ENCODE measurements at places on chromosomes 4 and X. TPM values are rescaled to one million over a fixed set of nuclear protein-coding genes. Genes with fewer than 3 reads are reported as not detected.

The SRPX gene
- polyA plus RNA-seq = 333 TPM

The GPC3 gene
- polyA plus RNA-seq = 22.1 TPM

The PIN4 gene
- 19.1 TPM for polyA plus RNA-seq

The WAS gene
- 6.1 TPM for polyA plus RNA-seq

The HSD17B13 gene
- polyA plus RNA-seq = 1.1 TPM

The NUP62CL gene
- polyA plus RNA-seq = 0.58 TPM

The FAT1 gene
- polyA plus RNA-seq = 40.8 TPM

The PNCK gene
- polyA plus RNA-seq = 73.7 TPM

The MXRA5 gene
- polyA plus RNA-seq = 9.4 TPM

The TBL1X gene
- 26.1 TPM for polyA plus RNA-seq

The HHIP gene
- 9.1 TPM for polyA plus RNA-seq

The CWH43 gene
- polyA plus RNA-seq = 1.2 TPM

The DGKQ gene
- 10.0 TPM for polyA plus RNA-seq

The MAGEC1 gene
- not detected for polyA plus RNA-seq

The PSAPL1 gene
- polyA plus RNA-seq = not detected

The VCX3B gene
- polyA plus RNA-seq = not detected

GRCh38 chr4:90889171-90889570 lies 762.0 kb downstream of the CCSER1 start:
- DNase-seq = no peak

- no peak for DNase-seq
Observed at GRCh38 chr4:114026447-114026846, 47.0 kb upstream of the ARSJ start.

- no peak for DNase-seq
Observed at GRCh38 chrX:50716706-50717105, 97.3 kb downstream of the SHROOM4 start.

DNA sequence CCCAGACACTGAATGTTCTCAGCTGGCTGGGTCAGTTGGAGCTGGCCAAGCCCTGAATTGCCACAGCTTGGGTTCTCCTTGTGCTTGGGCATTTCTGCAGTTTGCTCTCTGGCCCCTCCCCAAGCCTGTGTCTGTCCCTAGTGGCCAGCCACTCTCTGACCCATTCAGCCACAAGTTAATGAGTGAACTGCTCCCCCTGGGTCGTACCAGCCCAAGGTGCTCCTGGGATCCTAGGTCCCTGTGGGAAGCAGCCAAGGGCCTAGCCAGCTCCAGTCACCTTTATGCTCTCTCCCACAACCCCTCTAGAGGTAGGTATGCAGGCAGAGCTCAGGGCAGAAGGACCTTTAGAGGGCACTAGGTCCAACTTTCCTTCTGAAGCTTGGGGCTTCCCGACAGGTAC lies 51.5 kb downstream of the STARD8 start:
- DNase-seq = no peak

GRCh38 chr4:159048166-159048886 lies 54.6 kb upstream of the RAPGEF2 start:
- peak; percentile 47 for DNase-seq

DNA sequence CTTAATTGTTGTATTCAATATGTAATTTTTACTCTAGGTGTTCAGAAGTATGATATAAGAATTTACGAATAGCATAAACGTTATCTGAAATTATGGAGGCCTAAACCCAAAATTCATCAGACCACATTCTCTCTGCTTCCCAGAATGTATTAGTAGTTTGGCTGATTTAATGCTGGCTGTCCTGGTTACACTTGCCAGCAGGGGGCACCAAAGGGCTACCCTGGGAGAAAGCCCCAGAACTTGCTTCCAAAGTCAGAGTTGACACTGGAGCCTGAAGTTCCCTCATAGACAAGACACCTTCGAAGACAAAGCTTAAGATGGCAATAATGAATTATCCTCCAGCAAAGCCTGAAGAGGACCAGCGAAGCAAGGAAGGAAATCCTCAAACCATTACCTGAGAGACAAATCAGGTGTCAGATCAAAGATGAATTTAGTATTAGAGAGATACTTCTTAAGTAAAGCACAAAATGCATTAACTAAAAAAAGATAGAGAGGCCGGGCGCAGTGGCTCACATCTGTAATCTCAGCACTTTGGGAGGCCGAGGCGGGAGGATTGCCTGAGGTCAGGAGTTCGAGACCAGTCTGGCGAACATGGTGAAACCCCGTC lies 11.3 kb upstream of the ANOS1 start:
- DNase-seq = no peak

- no peak for DNase-seq
Observed at GRCh38 chrX:23046443-23046842, 46.7 kb downstream of the DDX53 start.

GRCh38 chrX:136495043-136495442 lies 2.3 kb upstream of the HTATSF1 start:
- DNase-seq = no peak

- no peak for DNase-seq
Observed at GRCh38 chr4:71648923-71649322, 135.0 kb downstream of the GC start.

DNA sequence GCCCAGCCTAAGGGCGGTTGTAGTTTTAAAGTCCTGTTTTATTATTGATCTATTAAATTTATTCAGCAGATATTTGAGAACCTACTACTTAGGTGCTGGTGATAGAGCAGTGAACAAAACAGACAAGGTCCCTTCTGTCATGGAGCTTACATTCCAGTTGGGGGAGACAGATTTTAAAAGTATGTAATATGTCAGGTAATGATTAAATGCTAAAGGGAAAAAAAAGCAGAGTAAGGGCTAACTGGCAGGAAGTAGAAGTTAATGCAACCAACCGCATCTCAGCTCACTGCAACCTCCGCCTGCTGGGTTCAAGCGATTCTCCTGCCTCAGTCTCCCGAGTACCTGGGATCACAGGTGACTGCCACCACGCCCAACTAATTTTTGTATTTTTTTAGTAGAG lies 7.8 kb upstream of the MCUB start:
- no peak for DNase-seq

DNA sequence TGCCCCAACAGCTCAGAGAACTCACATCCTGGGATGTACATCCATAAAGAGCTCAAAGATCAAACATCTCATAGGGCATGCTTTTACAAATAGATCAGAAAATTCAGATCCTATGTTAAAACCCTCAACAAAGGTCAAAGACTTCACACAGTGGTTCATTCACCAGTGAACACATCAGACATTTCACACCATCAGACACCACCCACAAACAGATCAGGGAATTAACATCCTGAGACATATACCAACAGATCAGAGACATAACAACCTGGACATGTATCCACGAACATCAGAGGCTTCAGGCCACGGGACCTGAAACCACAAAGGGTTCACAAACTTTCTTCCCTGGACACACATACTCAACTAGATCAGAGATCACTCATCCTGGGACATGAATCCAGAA lies 23.4 kb downstream of the SUV39H1 start:
- no peak for DNase-seq

DNA sequence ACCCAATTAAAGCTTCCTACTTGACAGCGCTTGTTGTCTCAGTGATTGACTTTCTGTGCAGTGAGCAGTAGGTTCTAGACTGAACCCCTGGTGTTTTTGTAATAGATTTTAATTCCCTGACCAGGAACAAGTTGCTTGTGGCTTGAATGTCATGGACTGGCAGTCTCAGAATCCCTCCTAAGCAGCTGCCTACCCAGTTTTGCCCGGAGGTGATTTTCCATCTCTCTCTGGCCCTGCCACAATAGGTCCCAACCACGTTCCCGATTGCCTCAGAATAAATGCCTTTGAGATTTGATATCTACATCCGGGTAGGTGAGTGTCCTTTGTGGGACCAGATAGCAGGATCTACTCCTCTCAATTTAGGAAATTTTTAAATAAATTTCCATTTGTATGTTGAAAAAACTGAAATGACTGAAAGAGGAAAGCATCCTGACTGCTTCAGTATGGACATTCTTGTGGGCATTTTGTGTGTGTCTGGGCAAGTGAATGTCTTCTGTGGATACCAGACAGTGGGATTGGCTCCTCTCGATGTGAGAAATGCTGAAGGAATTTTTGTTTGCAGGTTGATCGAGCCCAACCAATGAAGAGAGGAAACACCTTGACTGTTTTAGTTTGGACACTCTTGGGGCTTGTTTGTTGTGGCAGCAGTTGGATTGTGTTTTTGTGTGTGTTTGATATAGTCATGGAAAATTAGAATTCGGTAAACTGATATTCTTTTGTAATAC lies 1607.4 kb downstream of the C4orf33 start:
- no peak for DNase-seq

DNA sequence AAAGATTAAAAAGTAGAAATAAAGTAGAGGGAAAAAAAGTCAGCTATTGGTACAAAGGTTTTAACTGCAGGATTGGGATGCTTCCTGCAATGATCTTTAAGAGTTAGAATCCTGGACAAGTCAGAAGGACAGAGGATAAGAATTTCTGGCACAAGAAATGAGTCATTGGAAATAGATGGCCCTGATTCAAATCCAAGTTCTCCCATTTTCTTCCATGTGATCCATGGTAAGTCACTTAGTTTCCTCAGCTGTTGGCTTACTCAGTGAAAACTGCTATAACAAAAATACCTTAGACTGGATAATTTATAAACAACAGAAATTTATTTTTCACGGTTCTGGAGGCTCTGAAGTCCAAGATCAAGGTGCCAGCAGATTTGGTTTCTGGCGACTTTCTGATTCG lies 13.3 kb upstream of the TBC1D19 start:
- DNase-seq = no peak

DNA sequence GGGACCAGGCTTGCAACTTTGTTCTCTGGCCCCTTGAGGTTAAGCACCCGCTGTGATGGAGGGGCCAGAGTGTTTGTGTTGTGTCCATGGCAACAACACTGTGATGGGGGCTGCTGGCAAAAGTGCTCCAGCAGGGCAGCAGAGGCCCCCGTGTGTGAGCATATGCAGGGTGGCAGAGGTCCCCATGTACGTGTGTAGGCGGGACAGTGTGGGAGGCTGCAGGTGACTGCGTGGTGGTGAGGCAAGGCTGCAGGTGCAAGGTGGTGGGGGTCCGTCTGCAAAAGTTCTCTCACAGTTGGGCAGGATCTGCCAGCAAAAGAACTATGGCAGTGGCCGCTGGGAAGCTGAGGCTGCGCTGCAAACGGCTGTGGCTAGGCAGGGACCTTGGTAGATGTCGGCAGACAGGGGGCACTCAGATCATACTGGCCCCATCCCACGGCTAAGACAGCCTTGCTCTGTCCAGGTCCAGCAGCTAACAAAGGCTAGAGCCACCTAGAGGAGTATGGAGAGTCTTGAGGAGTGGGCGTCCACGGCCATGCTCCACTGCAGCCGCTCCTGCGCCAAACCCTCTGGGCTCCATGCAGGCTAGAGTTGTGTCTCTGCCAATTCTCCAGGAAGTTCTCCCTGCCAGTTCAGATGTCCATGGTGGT lies 46.8 kb upstream of the PASD1 start:
- no peak for DNase-seq

GRCh38 chrX:133838761-133839676 lies 146.4 kb downstream of the GPC3 start:
- no peak for DNase-seq

DNA sequence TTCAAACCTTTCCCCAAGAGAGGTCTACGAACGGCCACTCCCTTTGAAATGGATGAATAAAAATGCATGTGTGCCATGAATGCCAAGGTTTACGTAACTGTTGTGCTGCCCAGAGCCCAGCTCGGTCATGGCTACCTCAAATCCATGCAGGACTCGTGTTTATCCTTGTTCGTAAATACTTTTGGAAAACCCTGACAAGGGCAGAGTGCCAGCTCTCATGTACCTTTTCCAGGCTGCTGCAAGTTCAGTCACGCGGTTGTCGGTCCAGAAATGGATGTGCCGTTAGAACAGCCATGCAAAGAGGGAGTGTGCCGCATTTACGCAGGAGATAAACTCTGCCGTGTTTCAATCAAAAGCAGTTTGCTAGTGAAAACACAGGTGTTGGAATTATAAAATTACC lies 123.4 kb downstream of the AMELX start:
- DNase-seq = no peak

DNA sequence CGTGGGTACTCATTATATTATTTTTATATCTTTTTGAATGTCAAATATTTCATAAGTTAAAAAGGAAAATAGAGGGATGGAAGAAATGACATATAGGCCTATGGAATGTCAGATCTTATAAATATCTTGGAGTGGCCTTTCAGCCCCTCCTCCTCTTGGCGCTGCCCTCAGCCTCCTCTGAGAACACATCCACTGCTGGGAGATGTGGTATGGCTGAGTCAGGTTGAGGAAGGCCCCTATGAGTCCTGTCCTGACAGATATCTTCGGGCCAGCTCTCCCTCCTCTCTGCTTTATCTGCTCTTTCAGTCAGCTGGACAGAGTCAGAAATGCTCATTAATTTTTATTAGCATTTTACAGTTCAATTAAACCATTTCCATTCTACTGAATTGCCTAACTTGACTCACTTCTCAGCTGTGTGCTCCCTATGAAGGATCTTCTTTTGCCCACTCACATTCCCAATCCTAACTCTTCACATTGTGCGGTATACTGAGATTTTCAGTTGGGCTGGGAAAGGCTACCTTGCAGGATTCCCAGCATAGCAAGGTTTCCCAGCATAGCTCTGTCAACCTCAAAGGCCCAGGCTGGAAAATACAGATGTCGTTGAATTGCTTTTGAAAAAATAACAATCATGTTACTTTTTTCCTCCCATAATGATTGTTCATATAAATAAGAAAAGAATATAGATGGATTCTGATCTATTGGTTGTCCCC lies 128.0 kb downstream of the ARHGEF9 start:
- no peak for DNase-seq

GRCh38 chr4:26858035-26858918 lies 2.4 kb upstream of the STIM2 start:
- DNase-seq = no peak

Data from urinary bladder (tissue), 4 donors.